Stimulated activated CD4-positive, alpha-beta T cell treated with anti-CD3 and anti-CD28 coated beads, Interleukin-2, amount 100 ng/mL, for 24 hours (primary cell): ENCODE measurements at places on chromosomes 5 and 9.
A peak's percentile ranks its signal among the peaks of the same experiment; 100 is the strongest.

DNA sequence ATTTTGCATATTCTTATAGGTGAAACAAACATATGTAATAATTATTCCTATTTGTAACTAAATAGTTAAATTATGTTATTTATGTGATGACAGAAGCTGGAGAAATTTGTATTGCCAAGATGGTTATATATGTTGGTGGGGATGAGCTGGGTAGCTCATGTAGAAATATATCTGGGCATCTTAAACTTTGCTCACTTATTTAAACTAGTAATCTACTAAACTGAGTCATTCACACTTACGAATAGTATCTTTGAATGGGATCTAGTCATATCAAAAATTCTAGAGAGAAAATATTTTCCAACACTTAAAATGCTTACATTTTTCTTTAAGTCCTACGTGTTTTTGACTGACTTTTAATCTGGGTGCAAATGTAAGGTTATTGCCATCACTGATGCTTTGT, 44.6 kb upstream of the EIF4EBP3 start:
- DNase-seq = no peak

DNA sequence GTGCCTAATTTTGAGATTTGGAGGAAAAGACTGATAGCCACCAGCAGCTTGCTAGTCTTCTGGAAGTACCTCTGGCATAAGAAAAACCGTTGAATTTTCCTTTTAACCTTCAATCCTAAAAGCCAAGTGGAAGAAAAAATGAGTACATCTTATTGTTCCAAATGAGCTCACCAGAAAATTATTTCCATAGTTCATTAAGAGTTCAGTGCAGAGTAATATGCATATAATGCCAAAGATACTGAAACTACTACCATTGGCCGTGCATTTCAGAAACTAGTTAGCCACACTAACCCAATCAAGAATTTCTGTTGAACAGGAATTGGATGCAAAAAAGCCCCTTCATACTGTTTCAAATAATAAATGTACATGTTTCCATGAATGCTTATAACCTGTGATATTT, 607.9 kb downstream of the KCTD16 start:
- DNase-seq = no peak

- DNase-seq = no peak
Measured at GRCh38 chr9:30796764-30797163, 1587.7 kb upstream of the ACO1 start.

- DNase-seq = no peak
Measured at GRCh38 chr5:57764479-57765089, 282.0 kb upstream of the ACTBL2 start.

DNA sequence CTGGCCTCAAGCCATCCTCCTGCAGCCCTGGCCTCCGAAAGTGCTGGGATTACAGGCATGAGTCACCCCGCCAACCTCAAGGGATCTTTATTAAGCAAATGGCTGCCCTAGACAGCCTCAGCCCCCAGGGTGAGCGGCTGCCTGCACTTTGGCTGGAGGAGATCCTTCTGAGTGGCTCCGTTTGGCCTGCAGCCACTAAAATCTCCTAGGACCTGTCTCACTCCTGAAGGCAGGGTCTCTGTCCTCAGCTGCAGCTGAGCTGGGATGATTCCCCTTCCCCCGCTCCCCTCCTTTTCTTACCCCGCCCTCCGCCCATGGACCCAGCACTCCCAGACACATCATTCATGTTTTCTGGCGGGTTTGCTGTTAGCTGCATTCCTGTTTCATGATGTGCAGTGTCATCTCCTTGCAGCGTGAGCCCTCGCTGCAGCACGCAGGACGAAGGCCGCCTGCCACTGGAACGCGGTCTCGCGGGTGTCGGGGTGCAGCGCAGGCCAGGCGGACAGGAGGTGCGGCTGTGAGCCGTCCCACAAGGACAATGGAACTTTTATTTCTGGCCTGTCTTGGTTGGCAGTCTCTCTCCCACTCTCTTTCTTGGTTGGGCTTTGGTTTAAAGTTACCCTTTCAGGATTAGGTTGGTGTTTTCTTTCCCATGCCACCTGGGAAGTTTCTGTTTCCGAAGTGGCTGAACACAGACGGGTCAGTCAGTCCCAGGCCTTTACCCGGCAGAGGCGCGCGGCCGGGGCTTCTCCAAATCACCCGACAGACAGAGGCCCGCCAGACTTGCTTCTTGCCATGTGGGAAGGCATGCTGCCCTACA, 137.1 kb downstream of the FOXD1 start:
- DNase-seq = no peak

DNA sequence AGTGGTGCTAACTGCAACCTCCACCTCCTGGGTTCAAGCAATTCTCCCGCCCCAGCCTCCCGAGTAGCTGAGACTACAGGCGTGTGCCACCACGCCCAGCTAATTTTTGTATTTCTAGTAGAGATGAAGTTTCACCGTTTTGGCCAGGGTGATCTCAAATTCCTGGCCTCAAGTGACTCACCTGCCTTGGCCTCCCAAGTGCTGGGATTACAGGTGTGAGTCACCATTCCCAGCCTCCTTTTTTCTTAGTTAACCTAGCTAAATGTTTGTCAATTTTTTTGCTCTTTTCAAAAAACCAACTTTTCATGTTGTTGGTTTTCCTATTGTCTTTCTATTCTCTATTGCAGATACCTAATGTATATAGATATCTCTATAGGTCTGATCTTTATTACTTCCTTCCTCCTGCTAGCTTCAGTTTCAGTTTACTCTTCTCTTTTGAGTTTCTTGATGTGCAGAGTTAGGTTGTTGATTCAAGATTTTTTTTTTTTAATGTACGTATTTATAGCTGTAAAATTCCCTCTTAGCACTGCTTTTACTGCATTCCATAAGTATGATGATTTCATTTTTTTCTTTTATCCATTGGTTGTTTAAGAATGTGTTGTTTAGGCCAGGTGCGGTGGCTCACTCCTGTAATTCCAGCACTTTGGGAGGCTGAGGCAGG, 32.9 kb downstream of the FGD3 start:
- no peak for DNase-seq

GRCh38 chr9:33837138-33837537, 20.2 kb downstream of the UBE2R2 start:
- DNase-seq = no peak

GRCh38 chr9:38243993-38244392, 148.5 kb upstream of the ALDH1B1 start:
- DNase-seq = no peak

DNA sequence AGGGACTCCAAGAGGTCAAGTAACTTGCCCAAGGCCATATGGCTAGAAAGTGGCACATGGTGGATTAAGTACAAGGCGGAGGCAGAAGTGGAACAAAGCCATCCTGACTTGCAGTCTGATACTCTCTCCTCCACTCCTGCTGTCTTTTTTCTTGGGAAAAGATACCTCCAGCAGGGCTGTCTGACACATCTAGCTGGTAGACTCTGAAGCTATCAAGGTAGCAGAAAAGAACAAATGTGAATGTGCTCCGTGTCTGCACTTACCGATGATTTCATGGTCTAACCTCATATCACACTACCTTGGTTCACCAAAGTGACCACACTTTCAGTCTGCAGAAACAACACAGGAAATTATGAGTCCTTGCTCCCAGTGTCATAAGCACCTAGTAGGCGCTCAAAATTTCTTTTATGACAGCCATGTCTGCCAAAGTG, 284.8 kb downstream of the CRB2 start:
- no peak for DNase-seq

GRCh38 chr9:134434894-134435506, 108.7 kb downstream of the RXRA start:
- no peak for DNase-seq

DNA sequence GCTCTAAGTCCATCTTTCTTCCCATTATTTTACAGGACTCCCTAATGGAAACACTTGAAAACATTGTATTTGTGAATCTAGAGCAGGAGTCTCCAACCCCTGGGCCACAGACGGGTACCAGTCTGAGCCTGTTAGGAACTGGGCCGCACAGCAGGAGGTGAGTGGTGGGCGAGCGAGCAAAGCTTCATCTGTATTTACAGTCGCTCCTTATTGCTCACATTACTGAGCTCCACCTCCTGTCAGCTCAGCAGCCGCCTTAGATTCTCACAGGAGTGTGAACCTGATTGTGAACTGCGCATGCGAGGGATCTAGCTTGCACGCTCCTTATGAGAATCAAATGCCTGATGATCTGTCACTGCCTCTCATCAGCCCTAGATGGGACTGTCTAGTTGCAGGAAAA, 111.0 kb downstream of the MED27 start:
- DNase-seq = no peak

DNA sequence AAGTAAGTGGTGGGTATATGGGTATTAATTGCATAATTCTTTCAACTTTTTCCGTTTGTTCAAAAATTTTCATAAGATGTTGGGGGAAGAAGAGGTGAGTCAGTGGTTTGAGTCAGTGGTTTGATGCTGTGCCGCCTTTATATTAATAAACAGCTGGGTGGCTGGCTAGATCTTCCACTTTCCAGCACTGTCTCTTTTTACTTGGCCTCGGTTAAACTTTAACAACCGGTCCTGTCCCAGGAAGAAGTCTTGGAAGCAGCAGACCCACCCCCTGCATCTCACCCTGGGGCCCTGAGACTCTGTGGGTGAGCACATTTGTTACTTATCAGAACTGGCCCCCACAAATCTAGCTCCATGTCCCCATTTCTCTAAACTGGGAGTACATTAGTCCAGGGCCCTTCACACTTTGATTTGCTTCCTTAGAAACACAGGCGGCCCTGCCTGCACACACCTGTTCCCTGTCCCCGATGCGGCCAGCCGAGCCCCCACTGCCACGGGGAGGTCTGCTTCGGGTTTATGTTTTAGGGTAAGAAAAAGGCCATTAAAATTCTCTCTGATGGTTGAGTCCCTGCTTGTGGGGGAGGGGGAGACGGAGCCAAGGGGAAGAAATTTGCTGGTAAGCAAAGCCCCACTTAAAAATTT, 90.7 kb downstream of the PTCH1 start:
- DNase-seq = peak; percentile 22

DNA sequence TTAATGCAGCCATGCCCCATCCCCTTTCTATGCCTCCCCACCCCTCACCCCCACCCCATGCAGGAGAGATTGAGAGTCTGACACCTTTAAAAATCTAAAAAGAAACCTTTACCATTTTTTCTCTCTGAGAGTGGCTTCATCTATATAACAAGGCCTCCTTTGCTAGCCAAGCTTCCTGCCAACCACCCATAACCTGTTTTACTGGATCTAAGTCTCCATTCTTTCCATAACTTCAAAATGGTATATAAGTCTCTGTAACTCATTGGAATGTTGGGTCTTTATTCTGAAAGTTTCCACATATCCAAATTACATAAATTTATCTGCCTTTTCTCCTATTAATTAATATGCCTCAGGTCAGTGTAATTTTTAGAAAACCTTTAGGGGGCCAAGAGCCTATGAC, 1174.0 kb downstream of the MAT2B start:
- DNase-seq = no peak

- DNase-seq = no peak
Measured at GRCh38 chr5:57598097-57598496, 115.5 kb upstream of the ACTBL2 start.

DNA sequence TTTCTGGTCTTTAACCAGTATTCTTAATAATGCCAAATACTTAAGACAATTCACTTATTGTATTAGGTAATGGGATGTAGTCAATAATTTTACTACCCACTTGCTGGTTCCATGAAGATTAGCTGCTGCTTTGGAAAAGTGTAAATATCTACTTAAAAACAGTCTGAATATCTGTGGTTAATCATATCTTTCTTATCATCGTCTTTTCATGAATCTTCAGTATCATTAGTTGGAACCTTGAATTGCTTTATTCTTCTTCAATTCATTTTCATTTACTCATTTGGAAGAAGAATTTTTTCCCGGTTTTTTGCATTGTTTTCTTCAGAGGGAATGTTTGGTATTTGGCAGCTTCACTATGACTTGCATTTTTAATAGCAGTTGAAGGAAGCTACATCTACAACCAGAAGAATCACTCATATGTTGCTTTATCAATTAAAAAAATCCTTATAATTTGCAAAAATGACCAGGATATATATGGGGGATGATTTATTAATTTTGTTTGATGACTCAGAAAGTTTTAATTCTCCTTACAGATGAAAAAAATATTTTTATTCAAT, 1398.3 kb upstream of the CDH6 start:
- DNase-seq = no peak

DNA sequence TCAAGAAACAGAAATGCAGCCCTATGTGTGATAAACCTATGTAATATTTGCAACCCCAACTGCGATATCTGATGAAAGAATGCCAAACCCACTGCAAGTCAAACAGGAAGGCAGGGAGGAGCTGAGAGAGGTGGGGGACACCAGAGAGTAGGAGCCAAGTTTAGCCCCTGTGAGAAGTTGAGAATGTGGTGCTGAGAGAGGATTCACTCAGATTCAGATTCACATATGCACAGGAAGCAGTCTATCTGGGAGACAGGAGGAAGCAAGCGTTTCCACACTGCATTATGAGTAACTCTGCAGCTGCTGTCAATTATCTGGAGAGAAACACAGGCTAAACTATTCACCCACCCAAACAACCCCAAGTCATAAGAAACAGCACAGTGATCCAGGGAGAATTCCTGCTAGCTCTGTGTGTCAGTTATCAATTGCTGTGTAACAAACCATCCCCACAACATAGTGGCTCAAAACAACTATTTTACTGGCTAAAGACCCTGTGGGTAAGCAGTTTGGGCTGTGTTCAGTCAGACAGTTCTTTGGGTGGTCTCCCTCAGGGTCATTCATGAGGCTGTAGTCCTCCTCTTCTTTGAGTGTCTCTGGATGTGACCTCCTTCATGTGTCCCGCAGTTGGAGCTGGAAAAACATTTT, 161.9 kb upstream of the RAI14 start:
- DNase-seq = no peak

GRCh38 chr9:120712539-120713031, 1.7 kb downstream of the MEGF9 start:
- DNase-seq = no peak

DNA sequence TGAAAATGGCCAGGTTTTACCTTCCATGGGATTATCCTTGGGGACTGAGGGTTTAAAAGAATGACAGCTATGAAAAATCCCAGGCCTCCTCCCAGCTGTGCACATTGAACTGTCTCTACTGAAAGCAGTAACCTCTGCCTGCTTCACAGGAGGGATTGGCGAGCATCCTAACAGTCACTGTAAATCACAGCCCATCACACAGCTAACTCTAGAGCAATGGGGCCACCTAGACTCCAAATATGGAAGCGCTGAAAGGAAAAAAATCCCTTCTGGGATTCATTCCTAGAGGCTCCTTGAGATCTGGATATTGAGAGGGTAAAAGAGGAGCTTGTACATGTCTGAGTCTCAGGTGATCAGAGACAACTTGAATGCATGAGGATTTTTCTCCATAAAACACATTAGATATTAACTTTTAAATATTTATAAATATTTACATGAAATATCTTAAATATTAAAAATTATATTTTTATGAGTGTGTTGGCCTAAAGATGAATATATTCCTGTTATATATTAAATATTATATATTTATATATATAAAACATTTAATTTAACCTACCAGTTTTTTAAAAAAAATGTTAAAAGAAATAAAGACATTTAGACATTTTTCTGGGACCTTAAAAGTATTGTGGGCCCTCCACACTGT, 133.8 kb upstream of the SLC24A2 start:
- DNase-seq = no peak
